ENCODE measurements at places on chromosomes 16 and 17. TPM values are rescaled to one million over a fixed set of nuclear protein-coding genes. Genes with fewer than 3 reads are reported as not detected.

- no peaks in the 10 kb centered on the region for H3K4me1 ChIP-seq
- DNase-seq, result no peak
- H3K4me3 ChIP-seq, result no peak overlapping the region
- H3K36me3 ChIP-seq, result peaks cover 19% of the 10 kb centered on the region
These were observed 104.1 kb downstream of the BANP start for GRCh38 chr16:88055356-88055755.

DNA sequence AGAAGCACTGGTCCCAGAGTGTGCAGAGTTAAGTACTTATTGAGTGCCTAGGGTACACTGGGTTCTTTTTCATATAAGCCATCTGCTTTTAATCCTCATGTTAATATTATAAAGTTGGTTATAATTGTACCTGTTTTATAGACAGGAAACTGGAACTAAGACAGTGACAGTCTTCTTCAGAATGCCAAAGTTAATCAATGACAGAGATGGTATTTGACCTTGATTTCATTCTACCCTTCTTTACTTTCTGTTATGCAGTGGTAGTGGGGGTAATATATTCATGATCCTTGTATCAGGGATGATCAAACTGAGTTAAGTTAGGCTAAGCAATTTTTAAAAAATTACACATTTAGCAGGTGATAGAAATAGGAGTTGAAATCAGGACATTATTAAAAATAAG, 108.6 kb upstream of the GOT2 start:
- H3K4me3 ChIP-seq, result no peak overlapping the region
- H3K4me1 ChIP-seq, result no peaks in the 10 kb centered on the region
- H3K27me3 ChIP-seq, result no peaks in the 10 kb centered on the region
- DNase-seq, result no peak
- no peak overlapping the region for H3K27ac ChIP-seq

- no peak overlapping the region for H3K4me3 ChIP-seq
- no peaks in the 10 kb centered on the region for H3K4me1 ChIP-seq
- H3K27ac ChIP-seq, result no peak overlapping the region
These were observed 218.7 kb downstream of the GSG1L start for GRCh38 chr16:27844826-27845225.

DNA sequence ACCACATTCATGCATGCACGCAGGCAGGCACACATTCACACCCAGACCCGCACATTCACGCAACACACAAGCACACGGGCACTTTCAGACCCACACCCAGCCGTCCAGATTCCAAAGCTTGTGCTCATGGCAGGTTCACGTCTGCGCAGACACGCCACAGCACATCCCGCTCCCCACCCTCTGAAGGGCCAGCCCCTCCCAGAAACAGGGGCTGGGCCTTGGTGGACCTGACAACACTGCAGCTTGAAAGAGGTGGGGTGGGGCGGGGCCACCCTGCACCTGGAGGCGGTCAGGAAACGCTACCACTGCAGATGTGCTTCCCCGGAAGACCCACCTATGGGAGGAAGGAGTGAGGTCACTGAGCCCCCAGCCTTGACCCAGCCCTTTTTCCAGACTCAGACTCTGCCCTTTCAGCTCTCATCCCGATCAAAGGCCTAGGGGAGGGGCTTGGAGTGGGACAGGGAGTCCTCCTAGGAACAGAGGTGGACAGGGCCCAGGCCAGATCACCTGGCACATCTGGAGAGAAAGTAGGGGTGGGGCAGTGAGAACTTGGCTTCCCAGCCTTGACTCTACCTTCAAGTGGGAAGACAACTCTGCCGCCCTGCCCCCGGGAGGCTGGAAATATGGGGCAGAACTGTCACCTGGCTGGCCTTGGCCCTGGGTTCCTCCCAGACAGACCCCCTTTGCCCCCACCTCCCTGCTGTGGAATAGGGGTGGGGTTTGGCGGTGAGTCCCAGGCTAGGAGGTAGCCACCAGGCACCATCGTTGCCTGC, 11.0 kb downstream of the P3H4 start:
- peaks cover 18% of the 10 kb centered on the region for H3K4me1 ChIP-seq
- H3K4me3 ChIP-seq, result no peak overlapping the region
- no peaks in the 10 kb centered on the region for H3K36me3 ChIP-seq

GRCh38 chr16:4089811-4090301, 26.4 kb downstream of the ADCY9 start:
- H3K27me3 ChIP-seq, result no peaks in the 10 kb centered on the region
- no peak overlapping the region for H3K27ac ChIP-seq
- peaks cover 3% of the 10 kb centered on the region for H3K36me3 ChIP-seq
- H3K4me3 ChIP-seq, result no peak overlapping the region
- DNase-seq, result no peak
- H3K4me1 ChIP-seq, result peaks cover 3% of the 10 kb centered on the region

GRCh38 chr17:37180376-37180775, 195.4 kb upstream of the C17orf78 start:
- no peak overlapping the region for H3K4me3 ChIP-seq
- no peaks in the 10 kb centered on the region for H3K4me1 ChIP-seq
- H3K36me3 ChIP-seq, result no peaks in the 10 kb centered on the region

GRCh38 chr17:6170349-6170748, 100.2 kb downstream of the WSCD1 start:
- H3K4me1 ChIP-seq, result no peaks in the 10 kb centered on the region
- H3K36me3 ChIP-seq, result no peaks in the 10 kb centered on the region
- no peaks in the 10 kb centered on the region for H3K27me3 ChIP-seq
- H3K27ac ChIP-seq, result no peak overlapping the region
- no peak for DNase-seq

NRN1L gene
- total RNA-seq, result 3.1 TPM

UTS2R gene
- total RNA-seq, result not detected

TEX14 gene
- total RNA-seq, result 1.2 TPM
